ENCODE measurements at places on chromosomes 3 and 15.

DNA sequence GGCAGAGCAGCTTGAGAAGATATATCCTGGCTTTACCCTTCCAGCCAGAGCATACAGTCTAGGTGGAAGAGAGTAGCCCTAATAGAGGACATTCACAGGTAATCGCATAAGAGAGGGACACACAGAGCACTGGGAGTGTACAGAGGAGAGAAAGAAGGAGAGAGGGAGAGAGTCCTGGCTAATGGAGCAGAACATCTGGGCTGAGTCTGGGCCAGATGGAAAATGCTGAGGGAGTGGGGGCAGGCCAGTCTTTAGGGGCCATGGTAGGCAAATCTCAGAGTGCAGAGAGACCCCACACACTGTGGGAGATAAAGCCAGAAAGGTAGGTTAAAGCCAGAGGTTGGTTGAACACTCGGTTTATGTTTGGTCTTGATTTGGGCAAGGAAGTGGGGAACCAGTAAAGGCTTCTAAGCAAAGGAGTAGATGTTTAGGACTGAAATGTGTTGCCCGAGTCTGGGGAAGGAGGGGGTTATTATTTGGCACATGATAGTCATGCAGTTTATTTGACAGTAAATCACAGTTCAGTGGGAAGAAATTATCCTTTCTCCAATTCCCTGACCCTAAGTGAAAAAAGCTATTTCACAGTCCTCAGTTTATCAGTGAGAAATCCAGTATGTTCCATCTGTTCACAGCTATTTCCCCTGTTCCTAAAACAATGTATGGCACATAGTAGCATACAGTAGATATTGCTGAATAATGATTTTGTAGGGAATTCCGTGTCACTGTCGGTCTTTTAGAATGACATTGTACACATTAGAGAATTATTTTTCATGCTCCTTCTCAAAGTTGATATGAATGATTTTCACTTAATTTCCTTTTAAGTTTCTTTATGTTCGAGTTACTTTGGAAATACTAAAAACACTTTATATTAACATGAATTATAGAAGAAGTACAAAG is 45.7 kb downstream of the PDHB start:
- DNase-seq, result no peak

GRCh38 chr3:188433521-188434150 is 279.7 kb downstream of the LPP start:
- no peak for DNase-seq

DNA sequence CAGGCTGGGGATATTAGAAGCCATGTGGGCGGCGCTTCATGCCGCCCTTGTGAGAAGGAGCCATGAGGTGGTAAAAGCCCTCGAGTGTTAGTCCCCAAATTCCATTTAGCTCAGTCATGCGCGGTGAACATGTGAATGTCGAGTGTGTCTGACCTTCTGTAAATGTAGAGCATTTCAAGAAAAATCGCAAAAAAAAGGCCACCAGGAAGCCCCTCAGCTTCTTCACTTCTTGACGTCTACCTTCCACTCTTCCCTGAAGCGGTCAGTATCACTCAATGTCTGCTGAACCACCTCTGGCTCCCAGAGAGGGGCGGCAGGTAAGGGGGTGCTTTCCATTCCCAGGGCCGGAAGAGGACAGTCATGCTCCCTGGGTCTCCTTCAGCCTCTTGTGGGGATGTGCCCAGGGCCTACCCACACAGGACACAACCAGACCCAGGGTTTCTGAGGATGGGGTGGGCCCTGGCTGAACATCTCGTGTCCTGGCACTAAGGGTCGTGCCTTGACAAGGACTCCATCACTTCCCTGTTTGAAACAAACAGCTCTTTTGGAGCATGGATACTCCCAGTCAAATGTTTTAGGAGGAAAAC is 274.9 kb downstream of the FAM43A start:
- no peak for DNase-seq

GRCh38 chr3:14146381-14147065 is 21.7 kb downstream of the TMEM43 start:
- DNase-seq, result no peak

- DNase-seq, result no peak
Observed at GRCh38 chr15:38509152-38509551, 55.2 kb downstream of the FAM98B start.

DNA sequence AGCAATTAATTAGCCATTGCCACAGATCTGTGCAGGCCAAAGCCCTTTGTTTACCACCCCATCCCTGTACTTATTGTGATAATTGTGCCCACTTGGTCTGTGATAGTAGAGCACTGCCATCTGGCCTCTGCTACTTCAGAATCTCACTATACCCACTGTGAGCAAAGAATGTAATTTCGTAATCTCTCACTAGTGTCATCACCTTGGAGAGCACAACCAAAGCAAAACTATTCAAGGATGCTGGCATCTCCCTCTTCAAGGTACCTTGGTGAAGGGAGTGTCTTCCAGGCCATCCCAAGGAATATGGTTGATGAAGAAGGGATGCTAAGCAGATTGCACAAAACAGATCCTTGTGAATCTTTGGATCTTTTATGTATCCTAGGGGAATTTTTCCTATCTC is 34.7 kb upstream of the NOX5 start:
- DNase-seq, result no peak

- DNase-seq, result no peak
Observed at GRCh38 chr3:64027658-64028057, 4.4 kb upstream of the PSMD6 start.

GRCh38 chr15:85689729-85690128 is 105.0 kb downstream of the KLHL25 start:
- DNase-seq, result no peak

- no peak for DNase-seq
Observed at GRCh38 chr15:38017721-38018120, 83.3 kb downstream of the TMCO5A start.

- no peak for DNase-seq
Observed at GRCh38 chr3:148528024-148528423, 169.7 kb upstream of the AGTR1 start.

GRCh38 chr15:91530956-91531582 is 322.4 kb upstream of the SLCO3A1 start:
- DNase-seq, result no peak

DNA sequence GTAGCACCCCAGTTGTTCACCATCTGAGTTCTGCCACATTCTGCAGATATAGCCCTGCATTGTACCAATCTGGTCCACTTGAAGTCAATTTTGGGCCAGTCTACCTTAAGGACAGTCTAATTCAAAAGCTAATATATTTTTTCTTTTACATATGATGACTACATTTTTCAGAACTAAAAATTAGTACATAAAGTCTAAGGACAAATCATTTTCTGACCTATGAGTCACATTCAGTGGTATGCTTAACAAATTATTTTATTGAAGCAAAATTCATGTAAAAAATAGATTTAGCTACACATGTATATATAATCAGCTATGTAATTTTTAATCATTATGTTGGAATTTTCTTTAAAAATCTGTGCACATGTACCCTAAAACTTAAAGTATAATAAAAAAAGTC is 52.1 kb upstream of the IL12A start:
- DNase-seq, result no peak

DNA sequence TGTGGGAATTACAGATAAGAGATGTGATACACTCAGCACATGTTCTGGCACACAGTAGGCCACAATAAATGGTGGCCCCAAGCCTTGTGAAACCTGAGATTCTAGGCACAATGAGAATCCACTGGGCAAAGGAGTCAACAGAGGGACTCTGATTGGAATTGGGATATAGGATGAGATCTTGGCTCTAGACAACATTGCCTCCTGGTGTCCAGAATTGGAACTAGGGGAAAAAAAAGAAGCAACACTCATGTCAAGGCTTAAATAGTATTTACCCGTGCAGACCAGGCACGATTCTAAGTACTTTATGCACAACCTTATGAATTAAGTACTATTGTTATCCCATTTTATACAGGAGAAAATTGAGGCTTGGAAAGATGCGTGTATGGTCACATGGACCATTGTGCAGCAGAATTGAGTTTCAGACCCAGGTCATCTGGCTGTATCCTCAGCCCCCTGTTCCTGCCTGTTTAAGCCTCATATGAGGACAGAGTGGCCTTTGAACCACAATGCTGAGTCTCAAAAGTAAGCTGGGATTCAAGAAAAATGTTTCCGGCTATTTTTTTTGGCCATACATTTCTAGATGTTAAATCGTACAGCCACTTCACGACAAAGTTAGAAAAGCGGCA is 124.8 kb downstream of the SV2B start:
- no peak for DNase-seq

DNA sequence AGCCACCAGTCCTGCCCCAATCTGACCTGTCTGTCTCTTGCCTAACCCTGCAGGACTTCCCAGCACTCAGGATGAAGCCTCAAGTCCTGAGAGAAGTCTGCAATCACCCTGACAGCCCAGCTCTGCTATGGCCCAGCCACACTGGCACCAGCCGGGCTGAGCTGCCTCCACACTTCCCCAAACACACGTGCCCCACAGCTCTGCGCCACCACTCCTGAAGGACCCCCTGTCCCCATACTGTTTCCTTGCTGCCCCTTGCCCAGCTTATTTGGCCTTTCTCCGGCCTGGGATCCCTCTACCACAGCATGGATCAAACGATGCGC is 76.6 kb downstream of the TBC1D2B start:
- no peak for DNase-seq

- no peak for DNase-seq
Observed at GRCh38 chr3:171822431-171823106, 12.3 kb upstream of the PLD1 start.

- no peak for DNase-seq
Observed at GRCh38 chr3:161149529-161149928, 44.4 kb upstream of the B3GALNT1 start.

- DNase-seq, result no peak
Observed at GRCh38 chr3:67715971-67716370, 61.6 kb upstream of the SUCLG2 start.

DNA sequence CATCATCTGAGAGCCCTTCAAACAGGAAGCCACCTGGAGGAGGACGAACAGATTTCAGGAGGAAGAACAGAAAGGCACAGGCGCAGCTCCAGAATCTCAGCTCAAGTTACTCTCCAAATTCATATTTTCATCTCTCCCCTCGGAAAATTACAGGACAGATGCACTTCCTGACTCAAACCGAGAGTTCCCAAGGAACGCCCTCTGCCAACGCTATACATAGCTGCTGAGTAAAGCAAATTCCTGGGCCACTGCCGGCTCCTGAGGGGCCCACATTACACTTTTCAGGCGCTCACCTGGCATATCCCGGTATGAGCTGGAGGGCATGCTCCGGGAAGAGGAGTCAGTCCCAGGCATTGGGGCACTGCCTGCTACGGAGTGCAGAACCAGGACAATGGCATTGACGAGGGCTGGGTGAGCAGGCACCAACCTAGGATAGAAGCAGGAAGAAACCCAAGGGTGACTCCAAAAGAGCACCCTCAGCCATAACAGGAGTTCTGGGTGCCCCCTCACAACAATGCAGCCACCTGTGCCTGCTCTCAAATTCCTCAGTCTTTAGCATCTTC is 11.2 kb downstream of the UBL7 start:
- DNase-seq, result no peak

GRCh38 chr3:14474363-14475081 is 65.6 kb downstream of the GRIP2 start:
- DNase-seq, result no peak

DNA sequence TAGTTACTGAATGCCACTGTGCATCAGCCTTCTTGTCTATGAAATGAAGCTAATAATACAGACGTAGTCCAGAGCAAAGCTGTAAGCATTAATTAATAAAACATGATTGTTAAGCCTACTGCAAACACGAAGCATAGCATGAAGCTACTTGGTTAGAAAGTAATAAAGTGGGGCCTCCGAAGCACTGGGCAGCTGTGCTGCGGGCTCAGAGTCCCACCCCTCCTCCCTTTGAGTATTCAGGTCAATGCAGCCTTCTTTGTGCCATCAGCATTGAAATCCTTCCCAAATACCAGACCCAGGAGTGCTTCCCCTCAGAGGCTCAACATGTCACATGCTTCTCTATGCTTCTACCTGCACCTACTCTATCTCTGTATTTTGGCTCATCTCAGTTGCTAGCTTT is 1112.6 kb downstream of the IGSF11 start:
- no peak for DNase-seq

DNA sequence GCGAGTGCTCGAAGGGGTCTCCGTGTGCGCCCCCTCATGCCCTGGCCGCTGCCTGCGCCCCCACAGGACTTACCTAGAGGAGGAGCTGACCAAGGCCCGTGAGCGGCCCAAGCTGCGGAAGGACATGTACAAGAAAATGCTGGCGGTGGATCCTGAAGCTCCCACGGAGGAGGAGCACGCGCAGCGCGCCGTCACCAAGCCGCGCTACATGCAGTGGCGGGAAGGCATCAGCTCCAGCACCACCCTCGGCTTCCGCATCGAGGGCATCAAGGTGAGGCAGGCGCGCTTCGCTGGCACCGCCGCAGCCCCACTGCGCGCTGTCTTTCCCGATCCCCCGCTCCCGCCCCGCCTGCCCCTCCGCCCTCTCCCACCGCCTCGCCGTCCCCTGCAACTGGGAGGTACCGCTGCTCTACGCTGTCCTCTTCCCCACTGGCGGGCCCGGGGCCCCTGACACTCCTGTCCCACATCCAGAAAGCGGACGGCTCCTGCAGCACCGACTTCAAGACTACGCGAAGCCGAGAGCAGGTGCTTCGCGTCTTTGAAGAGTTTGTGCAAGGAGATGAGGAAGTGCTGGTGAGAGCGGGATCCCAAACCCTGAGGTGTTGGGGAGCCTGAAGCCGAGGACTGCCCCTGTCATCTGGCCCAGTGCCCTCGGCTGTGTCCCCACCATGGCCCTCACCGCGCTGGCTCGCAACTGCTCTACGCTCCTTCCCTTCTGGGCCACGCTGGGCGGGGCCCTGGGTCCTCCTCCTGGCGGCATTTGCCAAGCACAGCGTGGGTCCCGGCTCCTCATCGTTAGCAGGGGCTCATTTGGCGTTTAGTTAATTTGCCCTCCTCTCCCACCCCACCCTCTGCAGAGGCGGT is 8.5 kb downstream of the ITPKA start:
- no peak for DNase-seq

- DNase-seq, result no peak
Observed at GRCh38 chr3:50428007-50428633, 68.8 kb upstream of the TMEM115 start.

DNA sequence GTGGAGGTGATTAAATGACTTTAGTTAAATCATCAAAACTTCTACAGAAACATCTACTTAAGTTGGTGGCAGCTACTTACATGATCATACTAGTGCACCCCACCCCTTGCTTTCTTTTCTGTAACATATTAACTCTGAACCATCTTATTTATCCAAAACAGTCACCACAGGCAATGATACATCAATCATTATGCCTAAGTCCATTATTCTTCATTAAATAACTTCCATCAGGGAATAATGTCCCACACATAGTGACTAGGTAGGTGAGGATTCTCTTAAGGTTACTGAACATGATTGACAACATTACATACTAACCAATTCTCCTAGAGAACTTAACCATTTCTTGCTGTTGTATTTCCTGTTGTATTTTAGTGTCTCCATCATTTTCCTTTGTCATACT is 210.2 kb downstream of the NR1D2 start:
- no peak for DNase-seq

DNA sequence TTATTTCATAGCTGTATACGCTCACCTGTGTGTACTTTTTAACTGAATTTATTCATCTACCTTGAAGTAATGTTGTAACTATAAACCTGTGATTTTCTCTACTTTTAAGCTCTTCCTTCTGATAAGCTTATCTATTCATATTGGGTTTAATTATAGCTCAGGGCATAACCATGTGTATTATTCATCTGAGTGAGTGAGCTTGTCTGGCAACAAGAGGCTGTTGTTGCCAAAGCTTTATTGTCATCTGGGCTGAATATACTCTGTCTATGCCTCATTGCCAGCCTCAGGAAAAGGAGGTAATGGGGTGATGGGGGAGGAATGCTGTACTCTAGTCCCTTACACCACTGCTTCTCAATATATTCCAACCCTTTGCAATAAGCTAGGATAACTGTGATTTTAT is 292.4 kb downstream of the UBE2E2 start:
- no peak for DNase-seq
